ENCODE measurements at places on chromosomes 6 and 20.

- no peak for DNase-seq
Measured at GRCh38 chr6:33661106-33661838, 40.1 kb downstream of the ITPR3 start.

DNA sequence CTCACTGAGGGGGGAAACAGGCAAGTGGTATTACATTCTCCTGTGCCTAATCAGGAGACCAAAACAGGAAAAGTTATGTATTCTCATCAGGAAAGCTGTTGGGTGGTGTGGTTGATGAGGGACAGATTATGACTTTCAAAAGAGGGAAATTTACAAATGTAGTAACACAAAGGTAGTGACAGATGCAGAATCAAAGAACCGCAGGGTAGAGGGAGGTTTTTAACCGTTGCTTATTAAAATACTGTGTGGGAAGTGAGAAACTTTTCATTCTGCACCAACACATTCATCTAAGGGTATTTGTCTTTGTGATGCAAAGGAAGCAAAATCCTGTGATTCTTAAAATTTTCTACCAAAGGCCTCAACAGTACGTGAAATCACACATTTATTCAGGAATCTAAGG lies 288.2 kb upstream of the MAN1A1 start:
- peak; percentile 14 for DNase-seq

GRCh38 chr6:104704191-104704590 lies 155.5 kb downstream of the HACE1 start:
- DNase-seq = no peak

GRCh38 chr6:110067837-110068591 lies 89.9 kb downstream of the GPR6 start:
- no peak for DNase-seq

GRCh38 chr6:134772671-134773360 lies 177.1 kb downstream of the ALDH8A1 start:
- DNase-seq = no peak

- DNase-seq = no peak
Measured at GRCh38 chr6:155378724-155379123, 64.4 kb upstream of the TFB1M start.

DNA sequence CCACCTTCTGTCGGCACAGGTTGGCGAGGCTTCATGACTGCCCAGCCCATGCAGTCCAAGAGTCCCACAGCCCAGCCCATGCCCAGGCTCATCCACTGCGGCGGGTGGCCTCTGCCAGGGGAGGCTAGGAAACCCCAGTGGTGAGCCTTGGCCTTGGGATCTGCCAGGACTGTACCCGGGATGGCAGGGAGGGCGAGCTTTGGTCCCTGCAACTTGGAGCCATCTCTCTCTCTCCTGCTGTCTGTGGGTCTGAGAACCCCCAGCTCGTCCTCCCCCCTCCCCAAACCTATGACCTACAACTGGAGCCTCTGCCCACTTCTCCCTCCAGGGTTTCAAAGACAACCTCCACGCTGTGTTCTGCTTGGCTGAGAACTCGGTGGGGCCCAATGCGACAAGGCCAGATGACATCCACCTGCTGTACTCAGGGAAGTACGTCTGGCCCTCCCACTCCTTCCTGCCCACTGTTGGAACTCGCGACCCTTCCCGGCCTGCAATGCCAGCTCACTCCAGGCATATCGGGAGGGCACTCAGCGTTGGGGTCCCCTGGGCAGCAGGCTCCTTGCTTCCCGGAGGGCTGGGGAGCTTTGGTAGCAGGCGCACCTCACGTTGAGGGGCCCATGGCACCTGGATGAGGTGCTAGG lies 19.7 kb downstream of the NPEPL1 start:
- DNase-seq = peak; percentile 23

GRCh38 chr6:161130967-161131766 lies 139.6 kb downstream of the MAP3K4 start:
- no peak for DNase-seq

DNA sequence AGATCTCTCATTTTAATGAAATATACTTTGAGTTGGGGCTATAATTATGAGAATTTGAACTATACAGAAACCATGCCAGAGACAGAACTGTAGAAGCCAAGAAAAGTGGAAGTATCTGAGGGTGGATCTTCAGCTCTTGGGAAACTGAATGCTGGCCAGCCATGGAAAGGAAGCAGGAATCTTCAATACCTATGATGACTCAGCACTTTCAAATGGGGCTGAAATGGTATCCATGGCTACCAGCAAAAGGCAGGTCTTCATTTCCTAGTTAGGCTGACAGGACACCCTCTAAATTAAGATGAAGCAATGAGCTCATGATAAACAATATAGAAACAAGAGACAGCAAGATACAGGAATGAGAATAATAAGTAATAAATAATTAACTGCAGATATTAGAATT lies 171.3 kb downstream of the COL21A1 start:
- DNase-seq = no peak

GRCh38 chr6:5205035-5205507 lies 55.7 kb downstream of the LYRM4 start:
- DNase-seq = no peak

GRCh38 chr6:25369036-25369432 lies 89.9 kb downstream of the CARMIL1 start:
- DNase-seq = no peak

DNA sequence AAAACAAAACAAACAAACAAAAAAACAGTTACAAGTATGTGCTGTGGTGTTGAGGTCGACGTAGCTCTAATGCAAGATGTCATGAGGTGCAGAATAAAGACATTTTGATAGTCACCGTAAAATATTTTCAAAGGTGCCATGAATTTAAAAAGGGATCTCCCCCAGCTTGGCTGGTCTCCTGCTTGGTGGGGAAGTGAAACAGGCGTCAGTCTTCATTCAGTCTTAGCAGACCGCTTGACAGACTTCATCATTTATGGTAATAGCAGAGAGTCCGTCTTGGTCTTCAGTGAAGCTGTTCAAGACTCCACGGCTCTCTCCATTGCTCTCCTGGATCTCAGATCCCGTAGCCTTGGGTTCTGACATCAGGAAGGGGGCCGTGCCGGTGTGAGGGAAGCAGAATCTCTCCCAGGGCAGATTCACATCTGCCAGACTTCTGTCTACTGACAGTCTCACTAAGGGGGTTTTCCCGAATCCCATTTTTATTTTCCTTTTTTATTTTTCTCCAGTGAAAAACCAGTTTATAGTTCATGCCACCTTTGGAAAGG lies 1.6 kb downstream of the SLC24A3 start:
- no peak for DNase-seq

- DNase-seq = no peak
Measured at GRCh38 chr20:54368570-54368969, 106.8 kb upstream of the DOK5 start.

Data from GM13976 (cell line).